ENCODE measurements at places on chromosomes 11 and 22.
A peak's percentile ranks its signal among the peaks of the same experiment; 100 is the strongest.

DNA sequence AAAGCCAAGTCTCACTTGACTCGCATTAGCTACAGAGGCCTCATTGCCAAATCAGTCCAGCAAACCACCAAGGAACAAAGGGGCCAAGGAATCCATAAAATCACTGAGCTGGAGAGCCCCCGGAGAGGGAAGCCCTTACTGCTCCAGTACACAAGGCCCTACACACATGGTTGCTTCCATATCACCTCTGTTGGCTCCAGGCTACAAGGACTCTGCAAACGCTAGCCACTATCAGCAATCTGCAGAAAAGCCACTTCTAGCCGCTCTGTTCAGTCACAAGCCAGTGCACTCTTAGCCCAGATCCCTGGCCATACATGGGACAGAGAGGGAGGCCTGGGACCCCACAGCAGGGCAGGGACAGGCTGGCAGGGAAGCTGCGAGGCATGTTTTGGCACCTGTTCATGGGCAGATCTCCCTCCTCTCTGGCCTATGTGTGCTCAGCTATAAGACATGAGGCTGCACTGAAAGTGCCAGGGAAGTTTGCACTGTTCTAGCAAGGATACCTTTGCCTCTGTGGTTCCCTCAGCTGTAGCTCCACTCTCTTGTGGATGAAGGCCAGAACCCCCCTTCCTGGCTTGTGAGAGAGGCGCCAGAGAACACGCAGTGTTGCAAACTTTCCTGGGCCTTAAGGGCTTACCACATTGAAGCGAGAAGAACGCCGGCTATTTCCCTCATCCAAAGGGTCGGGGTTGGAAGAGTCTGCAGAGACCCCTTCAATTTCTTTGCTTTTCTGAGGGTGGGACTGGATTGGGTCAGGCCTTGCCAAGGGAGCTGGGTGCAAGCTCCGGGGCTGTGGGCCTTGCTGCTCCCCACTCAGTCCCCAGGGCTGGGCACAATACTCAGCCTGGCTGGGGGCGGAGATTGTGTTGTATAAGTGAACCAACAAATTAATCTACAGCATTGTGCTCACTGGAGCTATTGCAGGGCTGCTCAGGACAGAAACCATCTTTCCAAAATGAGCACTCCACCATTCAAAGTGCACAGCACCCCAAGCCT is 108.7 kb upstream of the PITPNB start:
- no peak for DNase-seq

GRCh38 chr11:7160814-7161489 is 72.2 kb downstream of the RBMXL2 start:
- no peak for DNase-seq

DNA sequence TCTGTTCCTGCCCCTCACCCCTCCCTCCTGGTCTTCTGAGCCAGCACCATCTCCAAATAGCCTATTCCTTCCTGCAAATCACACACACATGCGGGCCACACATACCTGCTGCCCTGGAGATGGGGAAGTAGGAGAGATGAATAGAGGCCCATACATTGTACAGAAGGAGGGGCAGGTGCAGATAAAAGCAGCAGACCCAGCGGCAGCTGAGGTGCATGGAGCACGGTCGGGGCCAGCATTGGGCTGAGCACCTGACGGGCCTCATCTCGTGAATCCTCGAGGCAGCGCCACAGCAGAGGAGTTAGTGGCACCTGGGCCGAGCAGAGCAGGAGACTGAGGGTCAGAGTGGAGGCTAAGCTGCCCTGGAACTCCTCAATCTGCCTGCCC is 941.8 kb downstream of the BRD1 start:
- no peak for DNase-seq

DNA sequence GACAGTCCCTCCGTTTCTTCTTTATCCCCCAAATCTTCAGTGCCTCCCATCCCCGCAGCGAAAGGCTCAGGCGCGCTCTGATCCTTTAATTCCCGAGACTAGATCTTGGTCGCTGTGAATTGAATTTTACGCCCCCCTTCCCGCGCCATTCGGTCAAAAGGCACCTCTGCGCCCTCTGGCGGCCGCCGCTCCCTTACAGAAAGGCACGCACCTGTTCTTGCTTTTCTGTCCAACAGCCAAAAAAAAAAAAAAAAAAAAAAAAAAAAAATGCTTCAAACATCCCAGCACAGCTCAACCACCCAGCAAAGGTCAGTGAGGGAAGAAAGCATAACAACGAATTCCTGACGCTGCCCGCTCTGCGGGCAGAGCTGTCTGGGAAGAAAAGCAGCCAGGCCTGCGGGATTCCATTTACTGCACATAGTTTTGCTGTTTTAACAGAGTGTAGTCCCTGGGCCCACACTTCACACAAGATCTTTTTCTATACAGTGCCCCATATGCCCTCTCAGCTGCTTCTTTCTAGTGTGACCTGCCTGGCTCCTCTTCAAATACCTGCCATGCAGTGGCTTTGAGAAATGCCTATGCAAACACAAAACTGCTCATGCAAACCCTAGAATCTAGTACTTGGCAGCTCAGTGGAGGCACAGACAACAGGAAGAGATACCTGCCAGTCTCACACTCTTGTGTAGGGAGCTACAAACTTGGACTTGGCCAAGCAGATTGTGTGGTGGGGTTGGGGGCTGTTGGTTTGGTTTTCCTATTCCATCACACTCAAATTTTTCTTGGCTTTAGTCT is 1.3 kb upstream of the ESAM start:
- DNase-seq = peak; percentile 84

GRCh38 chr11:100927579-100927978 is 202.0 kb downstream of the PGR start:
- DNase-seq = no peak

DNA sequence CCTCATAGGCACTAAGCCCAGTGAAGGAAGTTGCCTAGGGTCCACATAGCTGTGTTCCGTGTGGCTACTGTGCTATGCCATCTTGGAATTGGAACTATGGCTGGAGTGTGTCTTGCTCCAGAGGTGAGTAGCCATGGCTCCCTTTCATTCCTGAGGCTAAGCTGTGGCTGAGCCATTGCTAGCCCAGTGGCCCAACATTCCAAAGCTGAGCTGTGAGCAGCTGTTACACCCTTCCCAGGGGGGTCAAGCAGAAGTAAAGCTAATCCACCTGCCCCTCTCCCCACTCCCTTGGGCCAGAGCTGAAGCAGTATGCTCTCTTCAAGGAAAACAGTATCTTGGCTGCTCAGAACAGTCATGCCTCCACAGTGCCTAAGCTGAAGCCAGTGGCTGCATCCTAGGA is 51.1 kb downstream of the USP35 start:
- DNase-seq = no peak

DNA sequence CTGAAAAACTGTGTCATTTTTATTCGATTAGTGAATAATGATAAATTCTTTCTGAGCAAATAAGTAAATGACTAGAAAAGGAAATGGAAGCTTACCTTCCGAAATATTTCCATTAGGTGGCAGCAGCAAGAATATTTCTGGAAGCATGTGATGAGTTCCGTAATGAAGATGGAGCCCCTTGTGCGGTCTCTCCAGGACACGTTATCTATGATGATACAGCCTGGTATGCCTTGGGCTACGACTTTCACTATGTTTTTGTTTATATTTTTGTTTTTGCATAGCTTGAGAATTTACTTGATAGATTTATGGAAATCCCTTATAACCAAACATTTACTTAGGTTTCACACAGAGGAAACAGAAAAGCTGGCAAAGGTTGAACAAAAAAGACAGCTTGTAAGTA is 25.7 kb downstream of the CASP5 start:
- no peak for DNase-seq

DNA sequence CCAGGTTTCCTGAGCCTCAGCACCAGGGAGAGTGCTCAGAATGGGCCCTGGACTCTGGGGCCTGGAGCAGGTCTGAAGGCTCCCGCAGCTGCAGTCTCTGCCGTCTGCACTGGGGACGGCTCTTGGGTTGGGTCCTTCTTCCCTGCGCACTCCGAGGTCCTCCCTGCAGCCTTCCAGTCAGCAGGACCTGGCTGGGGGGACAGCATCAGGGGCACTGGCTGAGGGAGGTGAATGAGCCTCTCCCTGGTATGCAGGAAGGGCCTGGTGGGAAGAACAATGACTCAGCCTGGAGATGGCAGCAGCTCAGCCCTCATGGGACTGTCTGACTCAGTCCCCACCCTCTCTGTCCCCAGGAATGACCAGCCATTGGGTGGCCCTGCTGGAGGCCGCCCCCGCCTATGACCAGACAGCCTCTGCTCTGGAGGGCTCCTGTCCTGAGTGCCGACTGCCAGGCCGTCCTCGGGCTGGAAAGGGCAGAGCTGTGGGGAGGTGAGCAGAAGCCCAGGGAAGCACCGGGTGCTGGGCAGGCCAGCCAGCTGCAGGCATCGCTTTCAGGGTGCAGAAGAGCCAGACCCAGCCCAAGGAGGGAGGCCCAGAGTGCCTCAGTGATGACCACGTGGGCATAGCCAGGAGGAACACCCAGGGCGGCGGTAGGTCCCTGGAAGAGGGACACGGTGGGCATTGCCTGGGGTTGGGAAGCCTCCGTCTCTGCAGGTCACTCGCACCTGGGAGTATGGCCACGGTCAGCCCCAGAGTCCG is 455.0 kb downstream of the BRD1 start:
- DNase-seq = no peak

GRCh38 chr11:20075627-20076026 is 84.6 kb downstream of the DBX1 start:
- DNase-seq = no peak

GRCh38 chr11:3735827-3736226 is 61.5 kb downstream of the NUP98 start:
- no peak for DNase-seq

DNA sequence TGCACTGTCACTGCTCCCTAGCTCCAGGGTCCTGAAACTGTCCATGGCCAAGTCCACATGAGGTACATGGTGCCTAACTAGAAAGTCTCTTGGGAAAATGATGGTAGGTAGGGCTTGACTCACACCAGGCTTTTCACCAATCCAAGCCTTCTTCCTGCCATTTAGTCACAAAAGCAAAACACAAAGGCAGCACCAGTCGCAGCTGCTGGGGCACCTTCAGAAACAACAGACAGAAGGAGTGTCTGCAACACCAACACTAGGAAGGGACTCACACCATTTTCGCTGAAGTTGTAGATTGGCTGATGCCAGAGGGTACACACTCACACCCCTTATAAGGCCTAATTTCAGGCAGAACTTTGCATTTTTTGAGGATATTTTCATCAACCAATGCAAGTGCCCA is 55.7 kb downstream of the SYTL2 start:
- DNase-seq = no peak

GRCh38 chr11:128790196-128790595 is 76.9 kb downstream of the KCNJ1 start:
- DNase-seq = no peak
